ENCODE measurements at places on chromosomes 16 and 17.

DNA sequence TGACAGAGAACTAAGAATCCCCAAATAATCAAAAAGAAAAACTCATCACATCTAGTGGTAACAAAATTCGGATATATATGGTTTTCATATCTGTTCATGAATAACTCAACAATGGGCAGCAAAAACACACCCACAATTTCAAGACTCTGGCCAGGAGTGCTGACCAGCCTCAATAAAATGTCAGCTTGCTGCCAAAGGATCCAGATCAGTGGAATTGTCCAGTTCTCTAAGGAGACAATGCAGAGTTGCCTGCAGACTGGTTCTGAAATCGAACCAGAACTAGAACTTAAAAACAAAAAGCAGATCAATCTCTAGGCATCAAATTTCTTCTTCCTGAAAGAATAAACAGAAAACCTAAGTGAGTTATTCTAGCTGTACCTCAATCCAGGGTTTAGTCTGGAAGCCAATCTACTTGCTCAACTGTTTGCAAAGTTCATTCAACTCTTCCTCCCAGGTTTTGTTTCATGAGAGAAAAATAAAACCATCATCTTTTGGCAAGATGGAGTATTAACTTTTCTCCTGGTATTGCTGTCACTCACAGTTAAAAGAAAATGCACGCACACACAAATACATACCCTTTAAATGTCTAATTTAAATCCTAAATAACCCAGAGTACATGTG is 61.0 kb downstream of the CFDP1 start:
- no peak for DNase-seq

GRCh38 chr17:19708431-19709175 is 7.8 kb downstream of the SLC47A2 start:
- no peak for DNase-seq

DNA sequence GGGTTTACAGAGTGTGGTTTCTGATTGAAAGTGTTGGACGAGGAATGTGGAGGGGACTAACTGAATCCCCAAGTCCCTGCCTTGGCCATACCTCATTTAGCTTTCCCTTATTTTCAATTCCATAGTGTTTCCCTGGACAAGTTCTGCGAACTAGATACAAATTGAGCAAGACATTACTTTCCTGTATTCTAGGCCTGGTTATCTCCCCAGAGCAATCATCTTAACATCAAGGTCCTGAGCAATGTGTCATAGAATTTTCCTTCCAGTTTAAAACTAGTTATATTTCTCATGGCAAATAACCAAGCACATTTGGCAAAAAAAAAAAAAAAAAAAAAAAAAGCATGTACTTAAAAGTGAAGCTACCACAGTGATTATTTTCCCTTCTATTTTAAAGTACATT is 330.1 kb downstream of the CDH11 start:
- DNase-seq, result no peak

DNA sequence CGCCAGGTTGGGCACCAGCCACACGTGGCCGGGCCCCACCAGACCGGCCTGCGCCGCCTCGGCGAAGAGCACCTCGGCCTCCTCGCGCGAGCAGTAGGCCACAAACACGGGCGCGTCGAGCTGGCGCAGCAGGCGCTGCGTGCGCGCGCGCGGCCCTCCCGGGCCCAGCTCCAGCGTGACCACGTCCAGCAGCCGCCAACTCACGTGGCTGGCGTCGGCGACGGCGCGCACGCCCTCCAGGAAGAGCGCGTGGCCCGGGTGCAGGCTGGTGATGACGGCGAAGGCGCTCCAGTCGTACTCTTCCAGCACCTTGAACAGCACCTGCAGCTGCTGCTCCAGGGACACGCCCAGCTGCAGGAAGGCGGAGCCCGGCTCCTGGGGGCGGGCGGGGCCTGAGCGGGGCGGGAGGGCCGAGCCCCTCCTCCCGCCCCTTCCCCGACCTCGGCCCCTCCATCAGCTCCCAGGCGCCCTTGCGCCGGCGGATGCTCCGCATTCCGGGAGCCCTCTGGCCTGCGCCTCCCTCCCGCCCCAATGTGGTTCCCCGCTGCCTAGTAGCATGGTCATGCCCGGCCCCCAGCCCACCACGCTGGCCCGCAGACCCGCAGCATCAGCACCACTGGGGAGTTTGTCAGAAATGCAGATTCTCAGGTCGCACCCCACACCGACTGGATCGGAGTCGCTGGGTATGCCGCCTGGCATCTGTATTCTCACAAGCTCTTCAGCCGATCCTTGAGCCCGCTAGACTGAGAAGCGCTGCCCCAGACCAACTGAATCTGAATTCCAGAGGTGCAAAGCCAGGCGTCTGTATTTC is 7.2 kb downstream of the GRIN2C start:
- no peak for DNase-seq

DNA sequence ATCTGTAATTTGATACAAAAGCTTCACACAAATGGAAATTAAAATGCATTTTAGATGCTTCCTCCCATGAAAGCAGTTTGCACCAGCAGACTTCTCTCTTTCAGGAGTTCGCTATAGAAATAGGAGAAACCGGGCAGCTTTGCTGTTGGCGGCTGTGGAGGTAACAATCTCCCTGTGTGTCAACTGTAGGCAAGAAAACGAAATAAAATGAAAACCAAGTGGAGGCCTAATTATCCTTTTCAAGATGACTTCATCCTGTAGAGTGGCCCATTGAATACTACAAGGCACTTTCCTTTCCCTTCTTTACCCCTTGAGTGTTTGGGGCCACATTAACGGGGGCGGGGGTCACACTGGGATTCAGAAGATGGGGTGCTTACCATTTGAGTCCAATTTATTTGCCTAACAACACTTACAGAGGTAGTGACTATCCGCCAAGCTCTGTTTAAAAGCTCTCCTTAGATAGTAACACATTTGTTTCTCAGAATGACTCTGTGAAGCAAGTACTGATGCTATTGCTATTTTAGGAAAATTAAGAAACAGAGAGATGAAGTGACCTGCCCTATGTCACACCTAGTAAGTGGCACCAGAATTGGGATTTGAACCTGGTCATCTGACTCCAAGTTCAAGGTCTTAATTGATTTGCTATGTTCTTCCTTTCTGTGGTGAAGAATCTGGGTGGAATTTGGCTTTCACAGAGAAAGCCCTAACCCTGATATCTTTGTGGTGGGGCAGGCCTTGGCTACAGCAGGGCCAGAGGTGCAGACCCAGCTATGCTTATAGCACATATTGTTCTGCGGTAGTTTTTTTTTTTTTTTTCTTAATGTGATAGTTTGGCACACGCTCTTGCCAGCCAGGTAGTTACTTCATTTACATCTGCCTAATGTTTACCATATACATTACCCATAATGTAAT is 125.5 kb upstream of the MPHOSPH6 start:
- no peak for DNase-seq

DNA sequence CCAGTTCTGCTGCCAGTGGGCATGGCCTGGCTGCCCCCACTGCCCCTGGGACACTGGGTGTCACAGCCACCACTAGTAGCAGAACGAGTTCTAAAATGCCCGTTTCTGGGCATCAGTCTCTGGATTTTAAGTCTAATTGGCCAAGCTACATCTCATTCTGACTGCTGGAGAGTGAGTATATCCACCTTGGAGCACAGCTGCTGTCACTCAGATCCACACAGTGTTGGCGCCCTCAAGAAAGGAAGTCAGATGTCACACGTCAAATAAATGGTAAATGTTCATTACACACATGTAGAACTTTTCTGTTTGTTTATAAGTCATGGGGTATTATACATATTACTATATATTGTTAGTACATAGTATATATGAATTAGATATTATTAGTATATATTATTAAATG is 19.4 kb downstream of the GNGT2 start:
- DNase-seq, result peak; percentile 15

GRCh38 chr16:21989133-21989532 is 11.8 kb downstream of the PDZD9 start:
- DNase-seq, result no peak

GRCh38 chr17:69448431-69449102 is 34.1 kb downstream of the MAP2K6 start:
- no peak for DNase-seq

GRCh38 chr17:9839433-9839832 is 13.7 kb downstream of the GLP2R start:
- DNase-seq, result no peak

DNA sequence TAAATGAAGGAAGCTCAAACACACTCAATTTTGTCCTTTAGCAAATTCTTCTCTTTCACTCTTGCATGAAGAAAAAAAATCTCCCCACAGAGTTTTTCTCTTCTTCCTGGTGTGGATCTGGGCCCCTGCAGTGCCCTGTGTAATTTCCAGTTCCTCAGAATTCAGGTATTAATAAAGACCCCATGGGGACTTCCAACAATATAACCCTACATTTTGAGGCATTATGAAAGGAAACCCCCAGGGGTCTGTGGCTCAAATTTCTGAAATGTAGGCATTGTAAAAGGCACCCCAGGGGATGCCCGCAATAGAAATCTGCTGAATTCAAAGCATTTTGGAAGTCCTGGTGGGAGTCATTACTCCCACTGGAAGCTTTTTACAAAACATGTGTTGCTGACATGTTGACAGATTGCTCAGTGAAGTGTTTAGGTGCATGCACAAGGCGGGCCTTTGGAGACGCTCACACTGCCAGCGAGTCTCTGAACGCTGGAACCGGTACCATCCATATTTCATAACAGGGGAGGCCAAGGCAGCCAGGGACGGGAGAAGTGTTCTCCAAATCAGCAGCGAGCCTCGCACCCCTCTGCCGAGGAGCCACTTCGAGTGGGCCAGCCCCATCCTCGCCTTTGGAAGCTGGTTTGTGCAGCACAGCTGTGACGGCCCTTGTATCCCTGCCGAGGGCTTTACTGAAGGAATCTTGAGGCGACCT is 154.0 kb downstream of the ZNF423 start:
- peak; percentile 96 for DNase-seq

DNA sequence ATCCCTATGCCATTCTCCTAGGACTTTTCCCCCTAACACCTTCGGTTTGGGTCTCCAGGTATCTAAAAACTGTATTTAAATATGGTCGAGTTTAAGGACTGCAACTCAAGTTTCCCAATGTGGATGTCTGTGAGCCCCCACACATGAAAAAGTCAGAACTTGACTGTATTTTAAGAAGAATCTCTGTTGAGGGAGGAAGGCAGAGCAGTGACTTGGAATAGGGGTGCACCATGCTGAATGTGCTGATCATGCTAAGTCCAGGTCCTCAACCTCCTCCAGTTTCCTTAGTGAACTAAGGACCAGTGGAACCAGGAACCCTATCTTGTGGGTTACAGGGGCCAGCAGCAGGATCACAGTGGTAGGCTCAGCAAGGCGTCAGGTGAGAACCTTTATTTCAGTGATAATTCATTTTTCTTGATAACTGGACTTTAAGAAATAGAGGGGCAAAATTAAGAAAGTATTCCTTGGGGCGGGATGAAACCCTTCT is 19.5 kb downstream of the GRB7 start:
- DNase-seq, result no peak

- DNase-seq, result no peak
These were observed 80.9 kb downstream of the SPACA3 start for GRCh38 chr17:33072421-33073161.

DNA sequence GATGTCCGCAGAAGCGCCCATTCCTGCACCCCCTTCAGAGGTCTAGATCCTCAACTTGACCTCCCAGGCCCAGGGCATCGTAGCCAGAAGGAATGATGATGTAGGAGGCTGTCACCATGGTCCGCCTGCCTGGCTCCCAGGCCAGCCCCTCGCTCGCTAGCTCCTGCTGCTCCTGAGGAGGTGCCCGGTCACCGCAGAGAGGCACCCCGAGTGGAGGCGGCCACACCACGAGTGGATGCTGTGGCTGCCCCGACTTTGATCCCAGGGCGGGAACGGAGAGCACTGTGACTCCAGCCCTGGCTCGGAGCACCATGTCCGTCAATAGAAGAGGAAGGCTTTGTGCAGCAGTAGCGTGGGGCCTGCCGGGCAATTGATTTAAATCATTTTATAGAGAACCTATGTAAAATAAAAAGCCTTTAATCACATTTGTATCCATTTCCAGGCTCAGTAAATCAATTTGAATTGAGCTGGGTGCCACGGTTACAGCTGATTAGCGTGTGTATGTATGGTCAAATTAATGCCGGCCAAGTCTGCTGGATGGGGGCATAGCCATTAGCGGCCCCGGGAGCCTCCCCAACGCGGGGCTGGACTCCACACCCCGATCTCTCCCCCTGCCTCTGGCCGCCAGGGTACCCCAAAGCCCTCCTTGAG is 122.6 kb upstream of the GSE1 start:
- DNase-seq, result no peak

GRCh38 chr17:81844327-81844851 is 9.5 kb upstream of the PPP1R27 start:
- no peak for DNase-seq

All from NCI-H524 (cell line).